NCI-H1930 (cell line): ENCODE measurements at places on chromosomes 4 and X.

GRCh38 chr4:20825505-20825904 is 125.2 kb downstream of the PACRGL start:
- no peak for DNase-seq

DNA sequence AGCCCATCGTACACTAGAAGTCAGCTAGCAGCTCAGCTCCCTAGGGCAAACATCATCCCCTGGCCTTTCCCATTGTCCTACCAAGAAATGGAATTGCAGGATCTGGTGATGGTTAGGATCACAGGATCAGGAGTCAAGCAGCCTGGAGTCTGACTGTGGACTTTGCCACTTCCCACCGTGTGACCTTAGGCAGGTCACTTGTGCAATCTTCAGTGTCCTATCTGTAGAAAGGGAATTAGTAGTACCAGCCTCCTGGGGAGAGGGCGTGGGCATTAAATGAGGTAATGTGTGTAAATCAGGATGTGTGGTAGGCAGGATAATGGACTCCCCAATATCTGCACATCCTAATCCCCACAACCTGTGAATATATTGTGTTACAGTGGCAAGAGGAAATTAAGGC is 38.6 kb upstream of the APLN start:
- DNase-seq: no peak

GRCh38 chr4:168655182-168655581 is 158.3 kb downstream of the PALLD start:
- no peak for DNase-seq

DNA sequence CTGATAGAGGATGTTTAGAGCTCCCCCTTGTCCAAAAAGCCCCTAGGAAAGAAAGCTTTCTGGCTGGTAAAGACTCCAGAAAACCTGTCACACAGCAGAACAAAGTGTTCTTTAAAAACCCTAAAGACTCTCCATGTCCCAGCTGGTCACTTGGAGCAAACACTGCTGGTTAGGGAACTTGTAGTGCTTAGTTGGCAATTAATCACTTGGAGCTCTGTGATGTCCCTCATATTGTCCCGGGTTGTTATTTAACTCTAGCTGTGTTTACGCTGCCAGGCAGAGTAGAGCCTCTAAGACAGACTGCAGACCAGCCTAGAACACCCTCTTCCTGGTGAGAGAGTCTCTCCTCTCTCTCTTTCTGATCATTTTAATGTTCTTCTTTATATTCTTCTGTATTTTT is 267.3 kb downstream of the BCOR start:
- DNase-seq: no peak

- no peak for DNase-seq
Observed at GRCh38 chr4:10983268-10983667, 298.7 kb upstream of the CLNK start.

- DNase-seq: no peak
Observed at GRCh38 chr4:169052594-169052945, 42.5 kb upstream of the CBR4 start.

DNA sequence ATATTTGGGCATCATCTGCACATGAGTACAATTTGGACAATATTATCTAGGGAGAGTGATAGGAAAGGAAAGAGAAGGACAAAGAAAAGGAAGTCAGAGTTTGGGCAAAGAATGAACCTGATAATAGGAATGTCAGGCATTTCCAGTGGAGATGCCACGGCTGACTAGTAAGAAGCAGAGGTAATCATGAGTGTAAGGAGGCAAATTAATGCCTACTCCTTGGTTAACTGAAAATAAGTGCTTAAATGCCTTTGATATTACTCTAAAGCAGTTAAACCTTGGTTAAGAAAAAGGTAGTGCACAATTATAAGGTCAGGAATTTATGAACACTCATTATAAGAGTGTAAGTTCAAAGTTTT is 99.2 kb upstream of the DDIT4L start:
- DNase-seq: no peak

DNA sequence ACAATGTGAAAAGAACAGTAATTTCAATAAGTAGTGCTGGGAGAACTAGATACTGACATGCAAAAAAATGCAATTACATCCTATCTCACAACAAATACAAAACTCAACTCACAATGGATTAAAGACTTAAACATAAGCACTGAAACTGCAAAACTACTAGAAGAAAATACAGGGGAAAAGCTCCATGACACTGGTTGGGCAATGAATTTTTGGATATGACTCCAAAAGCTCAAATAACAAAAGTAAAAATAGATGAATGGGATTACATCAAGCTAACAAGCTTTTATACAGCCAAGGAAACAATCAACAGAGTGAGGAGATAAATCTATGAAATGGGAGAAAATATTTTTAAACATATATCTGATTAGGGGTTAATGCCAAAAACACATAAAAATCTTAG is 53.1 kb downstream of the ANKRD17 start:
- no peak for DNase-seq

GRCh38 chrX:114583646-114584374 is at the start of gene HTR2C:
HTR2C (plus strand) TSS chrX:114584086; CDS start chrX:114726937, 142,851 bp downstream.
- no peak for DNase-seq

DNA sequence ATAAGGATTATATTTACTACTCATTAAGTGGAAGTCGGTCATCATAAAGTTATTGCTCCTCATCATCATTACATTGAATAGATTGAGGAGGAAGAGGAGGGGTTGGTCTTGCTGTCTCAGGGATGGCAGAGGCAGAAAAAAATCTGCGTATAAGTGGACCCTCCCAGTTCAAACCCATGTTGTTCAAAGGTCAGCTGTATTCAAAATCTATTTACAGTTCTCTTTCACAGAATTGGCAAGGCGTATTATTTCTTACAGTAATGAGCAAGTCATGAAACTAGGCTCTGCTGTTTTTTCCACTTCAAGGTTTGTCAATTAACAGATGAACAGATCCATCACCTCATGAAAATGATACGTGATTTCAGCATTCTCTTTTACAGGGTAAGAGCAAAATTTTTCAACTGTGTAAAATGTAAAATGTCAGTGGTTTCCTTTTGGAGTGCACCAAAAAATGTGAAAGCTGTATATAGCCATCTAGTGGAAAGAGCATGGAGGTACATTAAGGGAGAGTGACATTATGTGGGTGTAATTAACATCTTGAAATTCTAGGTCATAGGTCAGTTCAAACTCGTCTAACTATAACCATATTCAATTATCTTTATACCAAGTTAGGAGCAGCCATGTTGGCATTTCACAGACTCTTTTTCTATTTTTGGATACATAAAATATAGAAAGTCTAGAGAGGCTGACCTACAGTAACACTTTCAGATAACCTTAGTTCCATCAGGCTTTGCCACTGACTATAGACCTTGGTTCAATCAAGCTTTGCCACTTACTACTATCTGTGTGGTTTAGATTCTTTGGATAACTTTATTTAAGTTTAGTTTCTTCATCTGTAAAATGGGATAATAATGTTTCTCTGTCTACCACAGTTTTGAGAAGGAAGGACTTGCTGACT is 30.1 kb downstream of the NEIL3 start:
- DNase-seq: no peak

GRCh38 chr4:141706445-141706844 is 70.1 kb downstream of the IL15 start:
- no peak for DNase-seq

GRCh38 chr4:140924761-140925392 is 168.7 kb upstream of the TBC1D9 start:
- DNase-seq: no peak

DNA sequence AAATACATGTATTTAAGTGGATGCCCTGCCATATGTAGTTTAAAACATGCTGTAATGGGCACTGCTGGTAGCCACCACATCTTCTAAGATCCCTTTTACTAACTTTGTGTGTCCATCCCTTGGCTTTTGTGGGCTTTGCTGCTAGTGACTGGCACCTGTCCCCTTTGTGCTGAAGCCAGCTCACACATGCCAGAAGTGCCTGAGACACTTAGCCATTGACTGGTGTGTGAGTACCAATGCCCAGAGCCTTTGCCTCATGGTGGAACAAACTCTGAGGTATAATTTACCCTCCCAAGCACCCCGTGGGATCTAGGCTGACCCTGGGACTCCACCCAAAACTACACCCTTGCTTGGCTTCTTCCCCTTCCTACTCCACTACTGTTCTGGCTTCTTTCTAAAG is 33.0 kb downstream of the ARHGAP6 start:
- DNase-seq: no peak

DNA sequence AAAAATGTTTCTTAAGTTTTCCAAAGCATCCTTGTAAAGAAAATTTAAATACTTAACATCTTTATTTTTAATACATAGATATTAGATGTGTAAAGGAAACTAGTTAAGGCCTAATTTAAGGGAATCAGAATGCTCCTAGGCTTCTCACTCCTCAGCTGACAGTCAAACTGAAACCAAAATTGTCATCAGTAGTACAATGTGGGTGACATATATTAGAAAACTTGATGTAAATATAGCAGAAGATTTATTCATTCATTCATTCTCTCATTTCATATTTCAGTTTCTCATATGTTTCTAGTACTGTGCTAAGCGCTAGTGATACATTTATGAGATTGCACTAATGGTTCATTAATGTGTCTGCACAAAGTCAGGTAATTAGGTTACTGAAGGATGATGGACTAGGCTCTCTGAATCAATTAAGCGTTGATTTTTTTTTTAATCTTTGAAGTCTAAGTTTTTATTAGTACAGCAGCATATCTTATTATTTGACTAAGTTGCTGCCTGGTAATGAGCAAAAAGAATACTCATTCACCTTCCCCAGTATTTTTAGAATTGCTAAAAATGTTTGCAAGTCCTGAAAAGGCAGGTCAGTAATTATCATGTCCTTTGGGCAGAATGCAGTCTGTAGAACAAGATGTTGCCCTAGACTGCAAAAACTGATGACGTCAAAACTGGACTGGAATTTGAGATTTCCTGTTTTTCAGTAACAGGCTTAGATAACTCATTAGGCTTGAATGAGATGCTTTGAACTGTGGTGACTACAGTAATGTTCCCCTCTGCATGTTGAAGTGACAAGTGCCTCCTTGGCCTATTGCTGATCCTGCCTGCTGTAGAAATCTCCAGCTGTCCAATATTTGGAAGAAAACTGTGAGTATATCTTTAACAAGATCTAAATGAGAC is 128.7 kb downstream of the ARHGAP24 start:
- no peak for DNase-seq

DNA sequence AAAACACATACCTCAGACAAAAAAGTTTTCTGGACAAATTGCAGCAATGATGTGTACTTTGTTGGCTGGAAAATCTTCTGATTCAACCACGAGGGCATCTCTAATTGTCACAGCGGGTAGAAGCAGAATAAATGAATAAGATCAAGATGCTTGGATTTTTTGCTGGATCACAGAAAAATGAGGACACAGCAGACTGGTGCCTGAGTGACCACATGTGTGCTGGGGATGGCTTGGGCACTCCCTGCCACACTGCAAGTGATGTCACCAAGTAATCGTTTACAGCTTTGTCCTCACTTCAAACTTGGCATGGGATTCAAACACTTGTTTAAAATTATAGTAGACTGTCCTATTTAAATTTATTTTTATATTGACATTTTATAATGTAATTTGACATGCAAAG is 557.0 kb downstream of the SPRY1 start:
- no peak for DNase-seq

GRCh38 chr4:77177199-77177598 is 20.2 kb downstream of the CCNG2 start:
- no peak for DNase-seq

DNA sequence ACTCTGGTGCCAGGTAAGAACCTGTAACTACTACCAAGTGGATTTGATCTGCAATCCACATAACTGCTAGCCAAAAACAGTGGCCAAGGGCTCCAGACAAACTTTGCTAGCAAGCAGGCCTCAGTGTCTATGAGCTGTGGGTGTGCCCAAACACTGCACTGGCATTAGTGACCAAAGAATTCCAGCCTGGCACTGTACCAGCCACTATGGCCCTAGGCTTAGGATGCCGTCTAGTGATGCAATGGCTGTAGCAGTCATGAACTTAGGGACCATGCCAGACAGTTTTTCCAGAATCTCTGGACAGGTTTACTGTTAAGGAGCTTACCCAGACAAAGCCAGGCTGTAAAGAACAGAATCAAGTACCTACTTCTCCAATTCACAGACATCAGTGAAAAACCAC is 33.7 kb upstream of the PRR27 start:
- DNase-seq: no peak

- DNase-seq: no peak
Observed at GRCh38 chrX:41600291-41600690, 88.5 kb upstream of the GPR34 start.

GRCh38 chrX:69603566-69604194 is 12.2 kb upstream of the EDA start:
- DNase-seq: no peak

DNA sequence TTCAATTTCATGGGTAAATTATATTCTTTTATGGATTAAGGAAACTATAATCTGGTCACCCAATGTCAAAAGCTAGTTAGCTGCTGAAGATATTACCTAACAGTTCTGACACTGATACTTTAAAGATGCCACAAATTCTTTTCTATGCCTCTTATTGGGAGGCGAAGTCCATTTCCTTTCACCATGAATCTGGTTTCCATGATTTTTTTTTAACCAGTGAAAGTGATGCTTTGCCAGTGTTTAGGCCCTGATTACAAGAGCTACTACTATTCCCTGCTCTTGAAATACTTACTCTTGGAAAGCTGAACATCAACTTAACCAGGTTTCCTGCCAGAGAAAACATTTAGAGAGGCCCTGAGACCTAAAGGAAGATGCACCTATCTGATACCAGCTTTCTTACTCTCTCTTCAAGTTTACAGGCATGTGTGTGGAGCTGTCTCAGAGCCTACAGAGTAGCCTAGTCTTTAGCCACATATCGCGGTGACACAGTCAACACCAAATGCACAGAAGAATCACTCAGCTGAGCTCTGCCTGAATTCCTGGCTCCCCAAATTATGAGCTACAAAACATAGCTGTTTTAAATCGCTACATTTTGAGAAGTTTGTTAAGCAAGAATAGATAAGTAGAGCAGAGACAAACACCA is 1280.8 kb downstream of the PCDH7 start:
- no peak for DNase-seq

GRCh38 chrX:117808426-117808825 is 308.2 kb downstream of the KLHL13 start:
- DNase-seq: no peak

DNA sequence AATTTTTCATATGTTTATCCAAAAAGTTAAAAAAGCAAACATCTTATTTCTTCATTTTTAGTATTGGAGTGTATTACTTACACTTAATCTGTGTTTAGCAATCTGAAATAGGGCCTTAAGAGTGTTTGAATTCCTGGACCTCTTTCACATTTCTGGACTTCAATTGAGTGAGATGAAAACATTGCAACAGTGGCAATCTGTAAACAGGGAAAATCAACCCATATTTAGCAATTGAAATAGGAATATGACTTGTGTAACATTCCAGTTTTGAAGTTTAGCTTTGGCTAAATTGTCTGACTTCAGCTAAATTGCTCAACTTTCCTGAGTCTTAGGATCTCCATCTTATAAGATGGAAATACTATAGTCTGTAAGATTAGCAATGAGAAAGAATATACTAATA is 34.6 kb upstream of the FHL1 start:
- no peak for DNase-seq

DNA sequence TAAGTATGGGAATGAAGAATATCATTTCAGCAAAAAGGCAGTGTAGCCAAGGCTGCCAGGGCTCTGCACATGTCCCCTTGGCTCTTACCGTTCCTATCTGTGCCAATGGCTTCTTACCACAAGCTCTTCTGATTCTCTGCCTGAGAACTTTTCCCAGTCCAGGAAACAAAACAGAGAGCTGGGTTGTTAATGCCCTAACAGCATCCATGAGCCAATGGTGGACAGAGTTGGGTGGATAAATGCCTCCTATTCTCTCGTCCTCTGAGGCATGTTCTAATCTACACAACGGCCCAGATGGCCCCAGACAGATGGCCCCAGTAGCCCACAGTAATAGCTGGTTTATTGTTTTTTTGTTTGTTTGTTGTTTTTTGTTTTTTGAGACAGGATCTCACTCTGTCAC is 28.0 kb downstream of the SCD5 start:
- DNase-seq: no peak
